Hematopoietic multipotent progenitor cell treated with erythropoietin and hydrocortisone succinate and interleukin-3 and kit ligand, for 17 days (in vitro differentiated cells): ENCODE measurements at places on chromosomes 1 and 21.

- DNase-seq: no peak
Measured at GRCh38 chr1:3699596-3699995, 47.3 kb downstream of the TP73 start.

GRCh38 chr1:199010492-199010891 is 371.7 kb downstream of the PTPRC start:
- DNase-seq: no peak

GRCh38 chr1:22763487-22764200 is 53.0 kb downstream of the EPHB2 start:
- no peak for DNase-seq

DNA sequence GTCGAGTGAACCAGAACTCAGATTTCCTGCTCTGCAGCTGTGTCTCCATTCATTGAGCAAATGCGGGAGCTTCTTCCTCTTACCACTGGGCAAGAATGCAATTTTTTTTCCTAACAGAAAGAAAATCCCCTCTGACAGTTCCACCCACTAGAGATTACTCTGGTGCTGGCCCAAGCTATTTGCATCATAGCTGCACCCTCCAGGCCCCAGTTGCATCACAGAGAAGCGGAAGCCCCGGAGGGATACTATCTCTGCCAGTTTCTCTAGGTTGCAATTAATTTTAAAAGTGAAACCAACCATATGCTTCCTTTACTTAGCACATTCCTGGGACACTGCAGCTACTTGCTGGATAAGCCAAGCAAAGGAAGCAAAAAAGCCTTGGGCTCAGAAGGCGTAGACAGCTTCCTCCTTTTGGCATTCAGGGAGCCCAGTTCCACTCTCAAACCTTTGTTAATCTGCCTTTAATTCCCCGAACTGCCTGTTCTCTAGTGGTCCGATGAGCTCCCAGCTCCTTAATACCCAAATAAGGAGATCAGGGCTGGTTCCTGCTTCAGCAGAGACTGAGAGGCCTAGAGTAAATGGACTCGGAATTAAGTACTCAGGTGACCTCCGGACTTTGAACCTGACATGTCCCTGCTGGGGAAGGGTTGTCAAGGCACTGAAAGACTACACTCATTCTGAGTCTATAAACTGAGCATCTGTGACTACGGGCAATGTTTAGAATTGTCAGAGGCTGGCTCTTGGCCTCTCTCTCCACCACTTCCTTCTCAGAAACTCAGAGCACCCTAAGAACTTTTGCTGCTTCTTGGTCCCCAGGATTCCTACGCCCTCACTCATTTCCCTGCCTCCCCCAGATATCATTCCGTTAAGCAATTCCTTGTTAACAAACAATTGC is 72.5 kb upstream of the TNFSF18 start:
- DNase-seq: no peak

- no peak for DNase-seq
Measured at GRCh38 chr1:146019231-146020057, 2.1 kb downstream of the HJV start.

DNA sequence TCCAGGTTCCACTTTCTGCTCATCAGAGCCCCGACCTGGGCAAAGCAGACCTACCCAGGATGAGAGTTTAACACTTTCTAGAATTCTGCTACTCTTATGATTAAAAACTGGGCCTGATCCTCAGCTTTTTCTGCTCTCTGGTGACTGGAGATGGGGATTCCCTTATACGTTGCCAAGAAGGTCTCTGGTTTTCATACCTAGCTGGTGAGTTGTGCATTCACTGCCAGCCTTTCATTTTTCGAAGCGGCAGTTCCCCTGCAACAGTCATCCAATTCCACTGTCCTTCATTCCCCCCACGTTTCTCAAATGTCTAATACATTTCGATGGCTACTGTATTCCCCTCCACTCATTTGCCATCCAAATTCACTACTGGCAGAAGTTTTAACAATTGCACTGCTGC is 135.3 kb downstream of the ADSS2 start:
- no peak for DNase-seq

DNA sequence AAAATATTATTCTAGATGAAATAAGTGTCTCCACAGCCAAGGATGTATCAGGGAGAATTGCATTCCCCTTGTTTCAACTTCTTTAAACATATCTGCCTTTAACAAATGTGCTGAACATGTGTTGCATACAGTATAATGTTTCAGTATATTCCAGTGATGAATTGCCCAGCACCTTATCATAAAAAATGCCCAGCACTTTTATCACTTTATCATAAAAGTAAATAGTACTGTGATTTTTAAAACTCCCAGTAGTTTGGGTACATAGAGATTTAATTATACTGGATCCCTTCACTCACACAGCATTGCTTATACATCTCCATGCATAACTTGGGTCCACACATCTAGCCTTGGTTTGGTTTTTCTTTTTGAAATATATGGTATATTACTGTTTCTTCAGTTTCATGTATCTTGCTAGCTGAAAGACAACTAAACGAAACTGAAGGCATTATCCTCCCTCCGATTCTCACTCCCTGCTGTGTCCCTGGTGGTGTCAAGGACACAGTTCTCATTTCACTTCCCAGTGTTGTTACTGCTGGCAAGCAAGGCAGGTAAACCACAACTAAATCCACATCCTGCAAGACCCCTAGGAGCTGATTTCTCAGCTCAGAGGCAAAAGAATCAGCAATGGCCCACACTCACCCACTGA is 118.2 kb upstream of the SLC44A3 start:
- no peak for DNase-seq

DNA sequence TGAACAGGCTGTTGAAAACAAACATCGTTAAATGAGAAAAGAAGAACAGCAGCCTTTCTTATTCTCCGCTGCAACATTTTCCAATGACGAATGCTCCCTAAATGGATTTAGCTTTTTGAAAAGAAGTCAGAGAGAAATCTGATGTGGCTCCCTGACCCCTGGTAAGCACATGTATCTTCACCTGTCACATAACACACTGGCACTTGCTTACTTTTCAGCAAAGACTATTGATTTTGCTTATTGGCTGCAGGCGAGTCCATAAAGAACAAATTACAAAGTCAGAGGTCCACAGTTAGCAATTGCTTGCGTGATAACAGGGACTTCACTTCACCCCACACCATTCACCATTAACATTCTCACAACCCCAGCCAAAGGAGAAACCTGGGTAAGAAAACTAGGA is 362.8 kb downstream of the GPATCH2 start:
- DNase-seq: no peak

GRCh38 chr1:165442053-165442452 is 2.9 kb downstream of the RXRG start:
- DNase-seq: no peak

DNA sequence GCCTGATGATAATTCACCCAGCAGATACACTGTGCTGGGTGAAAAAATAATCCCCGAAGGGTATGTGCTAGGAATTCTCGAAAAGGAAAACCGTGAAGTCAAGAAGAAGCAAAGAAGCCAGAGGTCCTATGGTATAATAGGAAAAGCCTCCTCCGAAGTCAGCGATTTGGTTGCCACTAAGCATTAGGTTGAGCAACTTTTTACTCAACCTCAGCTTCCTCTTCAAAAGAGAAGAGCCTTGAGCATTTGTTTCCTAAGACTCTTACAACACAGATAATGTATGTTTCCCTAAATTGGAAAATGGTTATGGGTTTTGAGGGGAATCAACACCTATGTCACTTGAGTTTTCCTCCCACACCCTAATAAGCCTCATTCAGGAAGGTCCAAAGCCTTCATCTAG is 21.3 kb upstream of the MNDA start:
- DNase-seq: no peak

DNA sequence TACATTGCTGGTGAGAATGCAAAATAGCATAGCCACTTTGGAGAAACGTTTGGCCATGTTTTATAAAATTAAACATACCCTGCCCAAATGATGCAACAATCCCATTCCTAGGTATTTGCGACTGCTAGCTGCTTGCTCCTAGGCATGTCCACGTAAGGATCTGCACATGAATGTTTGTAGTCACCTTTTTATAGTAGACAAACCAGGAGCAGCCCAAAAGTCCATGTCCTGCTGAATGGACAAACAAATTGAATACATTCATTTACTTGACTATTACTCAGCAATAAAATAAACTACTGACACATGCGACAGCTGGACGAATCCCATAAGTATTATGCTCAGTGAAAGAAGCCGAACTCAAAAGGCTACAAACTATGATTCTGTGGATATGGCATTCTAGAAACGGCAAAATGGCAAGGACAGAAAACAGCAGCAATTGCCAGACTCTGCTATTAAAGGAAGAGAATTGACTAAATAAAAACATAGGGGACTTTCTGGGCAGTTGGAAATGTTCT is 161.9 kb upstream of the GALNT2 start:
- no peak for DNase-seq

DNA sequence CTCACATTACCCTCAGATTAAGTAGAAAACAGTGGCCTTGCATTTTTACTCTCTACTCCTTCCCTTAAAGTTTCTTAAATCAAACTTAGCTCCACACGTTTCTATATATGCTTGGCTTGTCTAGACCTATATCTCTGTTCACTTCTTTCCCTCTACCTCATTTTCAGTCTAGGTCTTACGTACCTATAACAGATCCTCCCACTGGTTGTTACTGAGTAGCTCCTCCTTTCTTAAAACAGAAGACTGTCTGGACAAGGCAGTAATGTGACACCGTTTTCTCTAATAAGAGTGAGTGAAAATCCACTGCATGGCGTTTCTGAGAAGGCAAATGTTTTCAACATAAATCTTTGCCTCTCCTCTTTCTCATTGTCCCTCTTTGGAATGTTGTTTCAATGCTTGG is 211.7 kb upstream of the POGK start:
- DNase-seq: no peak

DNA sequence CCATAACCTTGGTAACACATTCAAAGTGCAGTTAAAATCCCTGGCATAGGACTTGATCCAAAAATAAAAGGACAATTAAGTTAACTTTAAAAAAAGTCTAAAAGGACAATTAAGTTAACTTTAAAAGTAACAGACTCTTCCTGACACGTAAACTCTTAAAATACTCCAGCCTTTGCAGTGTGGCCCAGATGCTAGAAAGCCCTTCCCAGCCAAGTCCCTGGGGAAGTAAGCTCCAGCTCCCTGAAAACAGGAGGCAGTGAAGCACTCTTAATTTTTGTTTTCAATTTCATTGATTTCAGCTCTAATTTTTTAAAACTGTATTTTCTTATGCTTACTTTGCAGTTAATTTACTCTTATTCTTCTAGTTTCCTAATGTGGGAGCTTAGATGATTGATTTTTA is 5.1 kb upstream of the AIM2 start:
- no peak for DNase-seq

DNA sequence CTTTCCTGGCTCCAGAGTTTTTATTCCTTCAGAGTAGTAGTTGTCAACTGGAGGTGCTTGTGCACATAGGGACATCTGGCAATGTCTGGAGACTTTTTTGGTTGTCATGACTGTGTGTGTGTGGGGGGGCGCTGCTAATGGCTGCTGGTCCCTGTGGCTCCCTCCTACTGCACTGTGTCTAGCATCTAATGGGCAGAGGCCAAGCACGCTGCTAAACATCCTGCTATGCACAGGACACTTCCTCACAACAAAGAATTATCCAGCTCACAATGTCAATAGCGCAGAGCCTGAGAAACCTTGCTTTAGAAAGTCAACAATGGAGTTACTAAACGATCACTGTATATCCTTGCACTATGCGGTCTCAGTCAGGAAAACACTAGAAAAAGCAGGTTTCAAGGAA is 19.7 kb upstream of the HMGB4 start:
- no peak for DNase-seq

- DNase-seq: no peak
Measured at GRCh38 chr21:44953628-44954021, 13.8 kb downstream of the SLX9 start.

DNA sequence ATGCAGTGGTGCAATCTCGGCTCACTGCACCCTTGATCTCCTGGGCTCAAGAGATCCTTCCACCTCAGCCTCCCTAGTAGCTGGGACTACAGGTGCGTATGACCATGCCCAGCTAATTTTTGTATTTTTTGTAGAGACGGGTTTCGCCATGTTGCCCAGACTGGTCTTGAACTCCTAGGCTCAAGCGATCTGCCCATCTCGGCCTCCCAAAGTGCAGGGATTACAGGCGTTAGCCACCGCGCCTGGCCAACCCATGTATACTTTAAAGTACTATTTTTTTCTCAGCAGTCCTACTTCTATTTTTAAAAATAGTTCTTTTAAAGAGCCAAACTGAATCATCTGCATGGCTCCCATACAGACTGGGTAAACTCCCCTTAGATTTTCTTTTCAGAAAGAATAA is 3.5 kb downstream of the STK40 start:
- DNase-seq: no peak

- no peak for DNase-seq
Measured at GRCh38 chr1:240190881-240191401, 99.3 kb downstream of the FMN2 start.

- DNase-seq: no peak
Measured at GRCh38 chr1:233477359-233477758, 136.5 kb upstream of the KCNK1 start.

GRCh38 chr1:47334765-47335435 is 1.3 kb downstream of the CMPK1 start:
- no peak for DNase-seq

GRCh38 chr21:40964691-40965090 is 117.7 kb upstream of the DSCAM start:
- DNase-seq: no peak

GRCh38 chr1:164743976-164744375 is 185.0 kb downstream of the PBX1 start:
- no peak for DNase-seq

- no peak for DNase-seq
Measured at GRCh38 chr1:64892576-64893573, 73.5 kb downstream of the JAK1 start.

DNA sequence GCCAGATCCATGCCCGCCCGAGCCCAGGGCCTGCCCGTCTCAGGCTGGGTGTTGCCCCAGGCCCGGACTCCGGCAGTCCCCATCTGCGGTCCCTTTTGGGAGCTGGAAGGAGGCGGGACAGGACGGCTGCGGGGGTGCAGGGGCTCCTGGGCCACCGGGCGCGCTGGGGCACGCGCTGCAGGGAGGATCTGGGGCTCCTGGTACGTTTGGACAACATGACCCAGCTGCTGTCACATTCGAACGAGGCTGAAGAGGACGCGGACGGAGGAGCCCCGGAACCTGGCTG is 6.6 kb upstream of the CALML6 start:
- DNase-seq: no peak

DNA sequence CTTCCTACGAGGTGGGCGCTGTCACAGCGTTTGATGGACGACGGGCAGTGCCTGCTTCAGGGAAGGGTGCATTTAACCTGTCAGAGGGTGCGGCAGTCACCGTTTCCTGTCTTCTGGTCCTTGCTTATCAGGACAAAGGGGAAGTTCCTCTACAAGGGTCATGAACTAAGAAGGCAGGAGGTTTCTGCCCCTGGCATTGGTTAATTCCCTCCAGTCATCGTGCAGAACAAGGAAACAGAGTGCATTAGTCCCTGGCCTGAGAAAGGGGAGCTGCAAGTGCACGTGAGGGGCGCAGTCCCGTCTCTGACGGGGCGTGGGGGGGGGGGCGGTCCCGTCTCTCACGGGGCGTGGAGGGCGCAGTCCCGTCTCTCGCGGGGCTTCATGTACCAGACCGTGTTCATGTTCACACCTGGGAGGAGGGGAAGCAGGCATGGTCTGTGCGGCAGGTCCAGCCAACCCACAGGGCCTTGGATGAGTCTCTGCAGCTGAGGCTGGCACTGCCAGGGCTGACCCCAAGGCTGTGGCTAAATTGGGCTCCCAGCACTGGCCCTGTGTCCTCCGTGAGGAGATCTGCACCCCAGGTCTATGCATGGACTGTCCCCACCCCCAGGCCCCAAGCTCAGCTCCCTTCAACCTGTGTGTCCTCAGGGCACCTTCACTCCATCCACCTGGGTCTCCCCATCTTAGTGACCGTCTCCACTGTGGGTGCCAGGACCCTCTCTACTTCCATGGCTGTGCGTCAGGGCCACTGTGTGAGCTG is 89.2 kb upstream of the COL6A1 start:
- DNase-seq: peak; percentile 11

- DNase-seq: no peak
Measured at GRCh38 chr1:76682138-76682537, 185.1 kb upstream of the ST6GALNAC5 start.
